Activated T-cell treated with anti-CD3 and anti-CD28 coated beads, Interleukin-2, amount 50 U/mL, for 72 hours (primary cell): ENCODE measurements at places on chromosomes 12 and 14.

- DNase-seq: no peak
Observed at GRCh38 chr14:100109594-100109955, 44.4 kb downstream of the EVL start.

DNA sequence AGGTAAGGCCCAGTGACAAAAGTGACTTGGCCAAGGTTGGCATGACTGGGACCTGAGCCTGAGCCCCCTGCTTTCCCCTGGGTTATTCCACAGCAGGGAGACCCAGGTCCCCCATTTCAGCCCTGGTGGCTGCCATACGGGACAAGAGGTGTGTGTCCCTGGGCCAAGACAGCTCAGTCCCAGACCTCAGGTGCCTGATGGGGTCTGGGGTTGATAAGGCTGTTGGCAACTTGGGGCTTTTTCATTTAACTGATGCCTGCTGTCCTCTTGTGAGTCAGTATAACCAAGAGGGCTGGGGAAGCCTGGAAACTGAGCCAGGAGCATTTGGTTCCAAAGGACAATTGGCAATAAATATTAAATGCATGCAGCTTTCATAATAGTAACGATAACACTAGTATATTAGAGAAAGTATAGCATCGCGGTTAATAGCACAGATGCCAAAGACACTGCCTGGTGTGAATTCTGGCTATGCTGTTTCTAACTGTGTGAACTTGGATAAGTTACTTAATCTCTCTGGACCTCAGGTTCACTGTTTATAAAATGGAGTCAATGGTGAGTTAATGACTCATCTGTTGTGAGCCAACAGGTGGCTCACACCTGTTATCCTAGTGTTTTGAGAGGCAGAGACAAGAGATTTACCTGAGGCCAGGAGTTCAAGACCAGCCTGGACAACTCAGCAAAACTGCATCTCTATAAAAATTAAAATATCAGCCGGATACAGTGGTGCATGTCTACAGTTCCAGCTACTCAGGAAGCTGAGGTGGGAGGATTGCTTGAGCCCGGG is 898 bp downstream of the SDSL start:
- no peak for DNase-seq

- no peak for DNase-seq
Observed at GRCh38 chr14:100609941-100610391, 22.7 kb upstream of the BEGAIN start.

GRCh38 chr12:121026274-121027045 is 10.2 kb upstream of the C12orf43 start:
- DNase-seq: no peak

DNA sequence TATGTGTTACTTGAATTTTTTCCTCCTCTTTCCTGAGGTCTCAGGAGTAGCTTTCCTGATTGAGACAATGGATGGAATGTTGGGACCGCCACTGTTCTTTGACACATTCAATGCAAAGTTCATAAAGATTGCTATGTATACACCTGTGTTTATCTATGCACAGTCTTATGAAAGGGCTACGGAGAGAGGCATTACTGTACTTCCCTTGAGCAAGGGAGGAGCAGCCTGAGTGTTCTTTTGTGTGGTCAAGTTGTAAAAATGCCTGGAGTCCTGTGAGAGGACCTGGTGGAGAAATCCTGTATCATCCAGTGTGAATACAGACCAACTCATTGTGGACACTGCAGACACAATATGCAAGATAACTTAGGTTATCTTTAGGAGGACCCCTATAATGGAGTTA is 1.2 kb downstream of the SRGAP1 start:
- DNase-seq: no peak

- DNase-seq: no peak
Observed at GRCh38 chr12:29343022-29343799, 37.8 kb downstream of the ERGIC2 start.

GRCh38 chr12:113142173-113142885 is 6.8 kb upstream of the RASAL1 start:
- DNase-seq: peak; percentile 21

DNA sequence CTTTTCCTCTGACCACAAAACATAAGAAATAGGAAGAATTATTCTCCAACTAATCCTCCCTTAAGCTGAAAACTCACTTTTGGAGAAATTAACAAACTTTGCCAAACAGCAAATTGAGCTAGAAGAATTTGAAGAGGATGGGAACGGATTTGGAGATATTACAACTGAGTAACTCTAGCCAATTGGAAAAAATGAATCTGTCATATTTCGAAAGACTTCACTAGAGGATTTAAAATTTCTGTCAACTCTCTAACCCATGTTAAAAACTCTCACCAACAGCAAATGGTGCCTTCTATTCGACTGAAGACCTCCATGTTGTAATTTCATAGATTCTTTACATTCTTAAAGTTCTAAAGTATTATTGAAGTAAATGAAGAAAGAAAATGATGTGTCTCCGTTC is 414.2 kb downstream of the RMST start:
- no peak for DNase-seq
